Activated CD4-positive, alpha-beta memory T cell treated with anti-CD3 and anti-CD28 coated beads, Interleukin-2, amount 10 ng/mL, durations not matched to agents 7 days and 5 days (primary cell): ENCODE measurements at places on chromosomes 1 and 21. TPM values are rescaled to one million over a fixed set of nuclear protein-coding genes. Genes with fewer than 3 reads are reported as not detected.

- peaks cover 27% of the 10 kb centered on the region for H3K27me3 ChIP-seq
- H3K4me3 ChIP-seq = peak overlapping the region; percentile 96
- H3K4me1 ChIP-seq = peaks cover 35% of the 10 kb centered on the region
- DNase-seq = peak; percentile 19
Observed at GRCh38 chr1:182389619-182390047, 2.0 kb downstream of the GLUL start.

DNA sequence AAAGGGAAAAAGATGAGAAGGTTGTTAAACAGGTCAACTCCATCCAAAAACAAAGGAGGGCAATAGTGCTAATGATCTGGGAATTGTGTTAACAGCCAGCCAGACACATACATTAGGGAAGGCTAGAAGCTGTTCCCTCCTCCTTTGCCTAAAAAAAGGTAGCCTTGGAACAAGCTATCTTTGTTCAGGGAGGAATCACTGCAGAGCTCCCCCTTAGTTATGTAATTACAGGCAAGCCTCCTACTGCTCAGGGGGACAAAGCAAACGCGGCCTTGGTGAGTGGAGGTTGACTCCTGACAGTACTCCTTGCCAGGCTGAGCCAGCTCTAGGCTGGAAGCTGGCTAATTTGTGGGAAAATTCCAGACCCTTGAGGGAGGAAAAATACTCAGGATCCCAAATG is 97.6 kb downstream of the VAV3 start:
- H3K4me3 ChIP-seq = no peak overlapping the region
- no peaks in the 10 kb centered on the region for H3K36me3 ChIP-seq
- H3K27me3 ChIP-seq = no peaks in the 10 kb centered on the region
- H3K4me1 ChIP-seq = peaks cover 17% of the 10 kb centered on the region
- no peak overlapping the region for H3K27ac ChIP-seq

Gene NBPF10
- total RNA-seq = 2.1 TPM

Gene KCNN3
- total RNA-seq = not detected

DNA sequence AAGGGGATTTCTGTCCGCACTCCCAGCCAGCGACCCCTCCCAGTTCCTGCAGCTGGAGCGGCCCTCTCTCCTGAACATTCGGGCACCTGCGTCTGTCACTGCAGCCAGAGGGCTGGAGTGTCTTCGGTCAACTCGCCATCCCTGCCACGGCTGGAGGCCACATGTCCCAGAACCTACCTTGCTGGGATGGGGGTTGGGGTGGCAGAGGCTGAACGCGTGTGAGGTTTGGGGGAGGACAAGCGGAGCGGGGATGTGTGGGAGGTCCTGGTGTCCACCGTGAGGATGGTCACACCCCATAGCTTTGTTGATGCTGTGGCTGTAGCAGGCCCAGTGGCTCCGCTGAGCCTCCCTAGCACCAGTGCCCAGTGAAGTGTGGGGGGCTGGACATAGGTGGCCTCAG is 14.8 kb upstream of the C1orf174 start:
- H3K27ac ChIP-seq = no peak overlapping the region
- no peak for DNase-seq
- no peaks in the 10 kb centered on the region for H3K27me3 ChIP-seq
- H3K4me3 ChIP-seq = no peak overlapping the region
- H3K36me3 ChIP-seq = no peaks in the 10 kb centered on the region
- H3K4me1 ChIP-seq = no peaks in the 10 kb centered on the region

DNA sequence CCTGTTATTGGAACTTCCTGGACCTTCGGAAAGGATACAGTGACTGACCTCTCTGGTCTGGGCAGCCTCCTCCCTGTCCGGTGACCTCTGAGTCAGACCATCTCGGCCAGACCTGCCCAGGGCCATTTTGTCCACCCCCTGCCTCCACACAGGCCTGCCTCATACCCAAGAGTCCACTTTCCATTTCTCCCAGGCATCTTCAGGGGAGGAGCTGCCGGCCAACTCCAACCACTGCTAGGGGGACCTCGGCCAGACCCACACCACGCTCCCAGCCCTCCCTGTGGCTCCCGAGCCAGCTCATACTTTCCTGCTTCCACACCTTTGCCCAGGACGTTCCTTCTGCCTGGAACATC is 29.5 kb upstream of the RUNX3 start:
- peaks cover 92% of the 10 kb centered on the region for H3K4me1 ChIP-seq
- DNase-seq = no peak
- no peaks in the 10 kb centered on the region for H3K27me3 ChIP-seq

GRCh38 chr21:41564871-41565274 is 56.9 kb upstream of the TMPRSS2 start:
- DNase-seq = peak; percentile 36
- H3K4me3 ChIP-seq = no peak overlapping the region
- H3K36me3 ChIP-seq = no peaks in the 10 kb centered on the region
- peak overlapping the region; percentile 60 for H3K27ac ChIP-seq

DNA sequence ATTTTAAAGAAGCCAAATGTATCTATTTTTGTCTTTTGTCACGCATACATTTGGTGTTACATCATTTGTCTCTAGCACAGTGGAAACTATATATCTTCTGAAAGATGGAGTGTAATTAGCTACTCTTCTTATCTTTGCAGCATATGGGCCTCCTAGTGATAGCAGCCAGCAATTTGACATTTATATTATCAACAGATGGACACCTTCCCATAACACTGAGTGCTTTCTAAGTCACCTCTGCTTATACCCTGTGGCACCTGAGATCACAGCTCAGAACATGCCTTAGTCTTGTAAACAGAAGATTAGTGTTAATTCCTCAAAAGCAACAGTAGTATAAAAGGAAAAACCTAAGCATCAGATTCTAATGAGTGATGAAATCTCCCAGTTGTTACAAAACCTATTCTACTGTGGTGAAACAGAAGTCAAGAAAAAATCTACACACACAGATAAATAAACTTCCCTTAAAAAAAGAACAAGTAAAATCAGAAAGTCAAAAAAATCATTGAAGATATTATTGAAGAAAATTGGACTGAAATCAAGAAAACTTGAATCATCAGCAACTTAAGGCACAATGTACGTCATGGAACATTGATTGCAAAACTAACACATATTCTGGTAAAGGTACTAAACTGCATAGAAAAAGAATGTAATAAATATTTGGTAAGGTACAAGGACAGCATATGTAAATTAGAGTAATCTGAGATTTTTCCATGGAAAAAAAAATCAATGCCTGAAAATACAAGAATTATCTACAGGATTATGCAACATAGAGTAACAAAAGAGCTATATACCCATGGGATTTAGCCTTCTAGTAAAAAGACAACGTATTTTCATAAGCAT is 61.7 kb downstream of the KCNT2 start:
- no peak overlapping the region for H3K27ac ChIP-seq
- no peaks in the 10 kb centered on the region for H3K36me3 ChIP-seq
- no peak overlapping the region for H3K4me3 ChIP-seq
- no peak for DNase-seq

- H3K27ac ChIP-seq = no peak overlapping the region
- H3K4me1 ChIP-seq = peaks cover 7% of the 10 kb centered on the region
- H3K27me3 ChIP-seq = peaks cover 29% of the 10 kb centered on the region
- DNase-seq = no peak
Observed at GRCh38 chr1:21657456-21658190, 11.5 kb downstream of the RAP1GAP start.

GRCh38 chr1:82867781-82868180 is 1067.0 kb downstream of the ADGRL2 start:
- no peak overlapping the region for H3K27ac ChIP-seq
- no peaks in the 10 kb centered on the region for H3K4me1 ChIP-seq
- no peak for DNase-seq
- H3K4me3 ChIP-seq = no peak overlapping the region

DNA sequence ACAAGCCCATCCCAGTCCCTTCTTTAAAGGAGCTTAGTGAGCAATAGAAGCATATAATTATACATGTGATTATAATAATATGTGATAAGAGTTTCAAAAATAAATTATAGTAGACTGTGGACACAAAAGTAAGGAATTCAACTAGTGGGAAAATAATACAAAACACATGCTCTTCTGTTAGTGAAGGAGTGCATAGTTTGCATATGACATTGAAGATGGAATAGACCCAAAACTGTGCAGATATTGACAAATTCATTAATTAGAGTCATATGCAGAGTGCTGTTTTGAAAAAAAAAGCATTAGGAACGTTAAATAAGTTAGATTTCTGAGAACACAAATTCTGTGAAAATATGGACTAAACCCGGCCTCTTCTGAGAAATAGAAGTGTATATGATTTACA is 278.8 kb downstream of the ASTN1 start:
- H3K4me1 ChIP-seq = no peaks in the 10 kb centered on the region
- DNase-seq = no peak
- no peaks in the 10 kb centered on the region for H3K36me3 ChIP-seq
- no peak overlapping the region for H3K27ac ChIP-seq
- H3K4me3 ChIP-seq = no peak overlapping the region

DNA sequence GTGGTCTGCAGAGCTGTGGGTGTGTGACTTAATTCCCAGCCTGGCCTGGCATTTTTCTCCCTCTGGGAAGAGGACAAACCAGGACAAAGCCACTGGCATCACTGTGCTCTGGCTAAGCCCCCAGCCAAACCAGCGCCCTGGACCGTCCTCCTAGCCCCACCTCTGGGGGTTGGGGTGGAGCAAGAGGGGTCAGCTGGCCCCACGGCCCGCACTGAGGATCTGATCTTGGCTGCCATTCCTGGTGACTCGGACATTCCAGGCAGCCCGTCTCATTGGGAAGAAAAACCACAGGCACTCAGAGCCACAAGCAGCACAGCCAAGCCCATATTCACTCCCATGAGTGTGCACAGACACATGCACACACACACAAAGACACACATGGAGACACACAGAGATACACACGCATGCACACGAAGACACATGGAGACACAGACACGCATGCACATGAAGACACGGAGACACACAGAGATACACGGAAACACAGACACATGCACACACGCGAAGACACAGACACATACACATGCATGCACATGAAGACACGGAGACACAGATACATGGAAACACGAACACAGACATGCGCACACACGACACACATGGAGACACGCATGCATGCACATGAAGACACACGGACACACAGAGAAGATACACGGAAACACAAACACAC is 2.3 kb upstream of the MXRA8 start:
- H3K27ac ChIP-seq = no peak overlapping the region
- no peaks in the 10 kb centered on the region for H3K36me3 ChIP-seq
- peaks cover 13% of the 10 kb centered on the region for H3K4me1 ChIP-seq
- no peak for DNase-seq
- H3K27me3 ChIP-seq = peaks cover 18% of the 10 kb centered on the region

Gene PRAMEF4
- total RNA-seq = not detected

Gene SPATC1L
- total RNA-seq = 4.4 TPM

Gene C21orf91
- 57.1 TPM for total RNA-seq

GRCh38 chr1:177947623-177948022 is 22.2 kb downstream of the SEC16B start:
- H3K4me1 ChIP-seq = no peaks in the 10 kb centered on the region
- no peaks in the 10 kb centered on the region for H3K27me3 ChIP-seq
- no peaks in the 10 kb centered on the region for H3K36me3 ChIP-seq
- DNase-seq = no peak
- H3K27ac ChIP-seq = no peak overlapping the region
- H3K4me3 ChIP-seq = no peak overlapping the region

- no peaks in the 10 kb centered on the region for H3K36me3 ChIP-seq
- H3K27me3 ChIP-seq = no peaks in the 10 kb centered on the region
- DNase-seq = no peak
Observed at GRCh38 chr1:216576234-216576937, 146.8 kb downstream of the ESRRG start.

Gene CELSR2
- total RNA-seq = 2.2 TPM

Gene CD48
- total RNA-seq = 403 TPM

Gene DDR2
- 0.15 TPM for total RNA-seq

Gene ZNF593OS
- not detected for total RNA-seq

Gene RAVER2
- total RNA-seq = 1.6 TPM

DNA sequence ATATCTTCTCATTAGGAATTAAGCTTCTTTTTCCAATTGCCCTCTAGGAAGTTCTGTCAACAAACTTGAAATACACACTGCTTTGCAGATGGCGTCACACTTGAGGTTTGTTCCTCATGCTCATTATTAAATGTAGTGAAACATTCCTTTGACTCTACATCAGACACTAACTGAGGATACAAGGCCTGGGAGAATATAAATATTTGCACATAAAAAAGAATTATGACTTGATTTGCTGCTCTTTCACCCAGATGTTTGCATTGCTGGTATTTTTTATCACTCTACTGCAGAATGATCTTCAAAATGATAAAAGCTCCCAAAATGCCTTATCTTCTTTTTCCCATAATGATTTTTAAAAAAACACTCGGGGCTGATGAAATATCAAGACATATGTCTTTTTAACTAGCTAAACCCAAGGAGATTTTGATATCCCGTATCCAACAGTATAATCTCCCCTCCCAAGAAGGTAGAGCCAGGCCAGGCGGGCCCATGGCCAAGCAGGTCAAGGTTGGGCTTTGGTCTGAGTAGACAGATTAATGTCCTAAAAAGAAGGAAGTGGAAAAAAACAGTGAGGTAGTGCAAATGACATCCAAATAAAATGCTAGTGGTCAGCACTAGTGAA is 264.6 kb downstream of the HHIPL2 start:
- no peak overlapping the region for H3K27ac ChIP-seq
- H3K36me3 ChIP-seq = no peaks in the 10 kb centered on the region
- H3K4me3 ChIP-seq = no peak overlapping the region
- H3K27me3 ChIP-seq = no peaks in the 10 kb centered on the region

Gene SPRR2G
- not detected for total RNA-seq

Gene PIGC
- 24.5 TPM for total RNA-seq

Gene RAB3B
- total RNA-seq = 0.08 TPM

Gene PODN
- total RNA-seq = not detected

DNA sequence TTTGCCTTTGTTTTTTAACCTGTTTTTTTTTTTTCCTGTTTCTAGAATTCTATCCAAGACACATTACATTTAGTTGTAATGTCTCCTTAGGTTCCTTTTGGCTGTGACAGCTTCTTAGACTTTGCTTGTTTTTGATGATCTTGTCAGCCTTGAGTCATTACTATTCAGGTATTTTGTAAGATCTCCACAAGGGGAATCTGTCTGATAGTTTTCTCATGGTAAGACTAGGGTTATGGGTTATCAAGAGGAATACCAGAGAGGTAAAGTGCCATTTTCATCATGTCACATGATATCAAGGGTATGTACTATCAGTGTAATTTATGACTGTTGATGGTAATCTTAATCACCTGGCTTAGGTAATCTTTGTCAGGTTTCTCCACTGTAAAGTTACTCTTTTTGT is 99.1 kb upstream of the GFI1 start:
- H3K27me3 ChIP-seq = no peaks in the 10 kb centered on the region
- H3K27ac ChIP-seq = peak overlapping the region; percentile 80
- H3K4me3 ChIP-seq = no peak overlapping the region

- H3K36me3 ChIP-seq = no peaks in the 10 kb centered on the region
- no peak overlapping the region for H3K4me3 ChIP-seq
Observed at GRCh38 chr1:94787691-94788090, 32.5 kb upstream of the SLC44A3 start.
